Esophagus squamous epithelium (tissue), 5 donors: ENCODE measurements at places on chromosomes 2 and 18.

DNA sequence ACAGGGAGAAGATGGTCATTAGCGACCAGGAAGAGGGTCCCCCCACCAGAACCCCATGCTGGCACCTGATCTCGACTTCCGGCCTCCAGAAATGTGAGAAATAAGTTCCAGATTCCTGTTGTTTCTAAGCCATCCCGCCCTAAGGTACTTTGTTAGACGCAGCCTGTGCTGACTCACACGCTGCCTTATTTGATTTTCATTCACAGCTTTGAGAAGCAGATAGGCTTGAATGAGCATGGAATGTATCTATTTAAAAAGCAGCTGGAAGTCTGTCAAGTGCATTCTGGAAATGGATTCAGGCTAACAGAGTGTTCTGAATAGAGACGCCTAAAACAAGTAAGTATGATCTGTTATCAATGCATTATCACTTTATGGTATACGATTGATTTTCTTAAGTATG is 8.3 kb upstream of the IL1R2 start:
- no peak for DNase-seq

GRCh38 chr18:34864836-34865497 is 154.9 kb downstream of the DTNA start:
- DNase-seq: no peak

GRCh38 chr2:70981421-70981820 is 3.0 kb downstream of the ANKRD53 start:
- DNase-seq: no peak

GRCh38 chr2:66192888-66193287 is 242.0 kb upstream of the MEIS1 start:
- DNase-seq: no peak

DNA sequence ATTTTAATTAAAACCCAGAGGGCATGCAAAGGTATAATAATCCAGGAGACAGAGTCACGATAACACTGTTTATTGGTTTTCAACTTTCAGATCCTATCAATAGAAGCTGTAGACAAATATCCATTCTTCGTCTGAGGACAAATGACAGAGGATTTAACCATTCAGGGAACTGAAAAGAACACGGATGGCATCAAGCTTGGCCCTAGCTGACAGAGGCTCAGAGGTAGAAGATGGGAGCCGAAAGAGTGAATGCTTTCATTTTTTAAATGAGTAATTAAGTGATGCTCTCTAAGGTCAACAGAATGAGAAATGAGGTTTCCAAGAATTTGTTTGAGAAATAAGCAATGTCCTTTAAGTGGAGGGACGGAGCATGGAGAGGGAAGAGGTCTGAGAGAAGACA is 62.1 kb downstream of the BCL2 start:
- no peak for DNase-seq

- DNase-seq: no peak
Observed at GRCh38 chr2:182553483-182553882, 126.6 kb upstream of the PDE1A start.

GRCh38 chr2:42127425-42128424 is 41.4 kb upstream of the EML4 start:
- no peak for DNase-seq

- DNase-seq: no peak
Observed at GRCh38 chr2:152648336-152648735, 68.9 kb downstream of the PRPF40A start.

- no peak for DNase-seq
Observed at GRCh38 chr18:3706279-3707097, 256.5 kb downstream of the TGIF1 start.
